Sigmoid colon (tissue), 7 donors: ENCODE measurements at places on chromosomes 1 and 21. TPM values are rescaled to one million over a fixed set of nuclear protein-coding genes. Genes with fewer than 3 reads are reported as not detected.

DNA sequence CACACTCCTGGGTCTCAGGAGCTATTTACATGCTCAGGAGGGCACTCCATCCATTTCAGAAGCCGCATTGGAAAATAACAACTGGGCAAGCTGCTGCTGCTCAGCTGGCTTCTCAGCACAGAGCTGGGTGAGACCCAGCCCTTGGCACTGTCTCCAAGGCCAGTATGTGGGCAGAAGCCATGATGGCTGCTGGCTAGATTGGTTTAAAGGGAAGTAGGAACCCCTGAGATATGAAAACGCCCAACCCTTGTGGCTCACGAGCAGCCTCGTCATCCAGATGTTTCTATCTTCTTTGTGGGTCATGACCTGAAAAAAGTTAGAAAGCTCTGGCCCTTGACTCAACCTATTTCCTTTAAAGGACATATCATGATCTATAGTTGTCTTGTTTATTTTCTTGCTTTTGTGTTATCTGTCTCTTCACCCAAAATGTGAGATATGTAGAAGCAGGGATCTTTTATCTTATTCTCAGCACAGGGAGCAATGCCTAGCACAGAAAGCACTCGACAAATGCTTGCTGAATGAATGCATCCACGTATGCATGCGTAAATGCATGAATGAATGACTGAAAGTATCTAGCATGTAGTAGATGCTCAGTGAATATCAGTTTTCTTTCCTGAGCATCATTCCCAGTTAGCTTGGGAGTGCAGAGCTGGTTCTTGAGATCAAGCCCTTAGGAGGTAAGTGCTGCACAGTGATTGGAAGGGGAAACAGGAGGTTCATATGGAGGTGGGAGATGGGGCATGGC lies 11.6 kb downstream of the MYBPH start:
- DNase-seq, result no peak
- H3K36me3 ChIP-seq, result no peaks in the 10 kb centered on the region
- no peaks in the 10 kb centered on the region for H3K4me1 ChIP-seq

GRCh38 chr1:32289256-32289655 lies 2.6 kb upstream of the HDAC1 start:
- no peaks in the 10 kb centered on the region for H3K36me3 ChIP-seq
- H3K27ac ChIP-seq, result no peak overlapping the region
- no peak overlapping the region for H3K4me3 ChIP-seq

GRCh38 chr21:34956416-34957316 lies 92.4 kb downstream of the RUNX1 start:
- no peak overlapping the region for H3K4me3 ChIP-seq
- no peaks in the 10 kb centered on the region for H3K36me3 ChIP-seq
- no peak for DNase-seq
- no peaks in the 10 kb centered on the region for H3K27me3 ChIP-seq
- no peak overlapping the region for H3K27ac ChIP-seq

DNA sequence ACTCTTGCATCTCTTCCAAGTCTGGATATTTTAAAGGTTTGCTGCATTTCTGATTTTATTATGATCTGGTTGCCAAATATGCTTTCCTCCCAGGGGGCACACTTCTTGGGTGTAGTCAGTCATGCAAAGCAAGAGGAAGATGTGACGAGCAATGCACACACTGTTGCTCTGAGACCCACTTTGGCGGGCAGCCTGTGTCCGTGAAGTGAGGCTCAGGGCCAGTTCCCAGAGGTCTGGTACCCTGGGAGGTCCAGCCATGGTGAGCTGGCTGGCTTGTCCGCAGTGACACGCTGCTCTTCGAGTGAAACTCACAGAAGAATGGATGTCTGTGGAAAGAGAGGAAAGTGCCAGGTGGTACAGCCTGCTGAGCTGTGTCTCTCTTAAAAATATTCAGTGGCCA lies 52.8 kb upstream of the EDN2 start:
- peak; percentile 29 for DNase-seq
- H3K36me3 ChIP-seq, result no peaks in the 10 kb centered on the region
- no peaks in the 10 kb centered on the region for H3K4me1 ChIP-seq
- H3K27me3 ChIP-seq, result no peaks in the 10 kb centered on the region

GRCh38 chr1:182301467-182302198 lies 90.0 kb downstream of the GLUL start:
- H3K27ac ChIP-seq, result no peak overlapping the region
- H3K36me3 ChIP-seq, result no peaks in the 10 kb centered on the region
- no peaks in the 10 kb centered on the region for H3K27me3 ChIP-seq
- peak; percentile 71 for DNase-seq
- H3K4me1 ChIP-seq, result peaks cover 12% of the 10 kb centered on the region
- no peak overlapping the region for H3K4me3 ChIP-seq

GRCh38 chr1:52601991-52602855 lies at the start of gene GPX7:
GPX7 (plus strand) TSS chr1:52602371; CDS start chr1:52602410, 39 bp downstream.
- peak within 1 kb of the TSS; percentile 65 for H3K4me3 ChIP-seq
- H3K27me3 ChIP-seq, result no peaks in the 10 kb centered on the region
- H3K36me3 ChIP-seq, result peaks cover 11% of the 10 kb centered on the region
- H3K27ac ChIP-seq, result peak within 1 kb of the TSS; percentile 80
- DNase-seq, result peak; percentile 70

DNA sequence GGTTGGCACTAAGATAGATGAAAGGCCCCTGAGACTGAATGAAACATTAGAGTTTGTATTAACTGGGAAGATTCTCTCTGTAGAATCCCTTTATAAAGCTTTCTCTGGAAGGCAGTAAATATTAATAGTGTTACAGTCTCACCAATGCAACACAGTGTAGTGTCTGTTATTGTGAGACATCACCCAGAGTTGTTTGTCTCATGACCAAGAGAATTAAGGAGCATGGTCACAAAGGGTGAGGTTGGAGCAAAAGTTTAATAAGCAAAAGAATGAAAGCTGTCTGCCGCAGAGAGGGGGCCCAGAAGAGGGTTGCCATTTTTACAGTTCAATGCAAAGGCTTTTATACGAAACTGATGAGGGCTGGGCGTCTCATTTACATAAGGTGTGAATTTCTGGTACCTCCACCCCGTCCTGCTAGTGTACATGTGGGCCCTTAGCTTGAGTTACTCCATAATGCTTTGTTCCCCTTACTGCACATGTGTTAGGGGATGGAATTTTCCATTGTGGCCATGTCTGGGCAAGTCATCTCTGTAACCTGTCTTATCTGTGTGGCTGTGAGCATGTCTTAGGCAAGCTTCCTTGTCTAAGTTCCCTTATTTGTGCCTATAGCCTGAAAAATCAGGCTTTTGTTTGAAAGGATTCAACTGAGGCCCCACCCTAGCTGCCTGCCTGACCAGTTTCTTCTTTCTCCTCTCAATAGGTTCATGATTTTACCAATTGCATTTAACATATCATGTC lies 184.1 kb downstream of the RASAL2 start:
- H3K4me3 ChIP-seq, result no peak overlapping the region
- H3K4me1 ChIP-seq, result no peaks in the 10 kb centered on the region
- no peak overlapping the region for H3K27ac ChIP-seq
- DNase-seq, result no peak
- no peaks in the 10 kb centered on the region for H3K36me3 ChIP-seq

SNX27 gene
- 59.0 TPM for total RNA-seq

UBE2U gene
- not detected for total RNA-seq

- H3K27ac ChIP-seq, result no peak overlapping the region
- no peaks in the 10 kb centered on the region for H3K27me3 ChIP-seq
- no peaks in the 10 kb centered on the region for H3K36me3 ChIP-seq
- H3K4me1 ChIP-seq, result peaks cover 21% of the 10 kb centered on the region
- no peak overlapping the region for H3K4me3 ChIP-seq
Observed at GRCh38 chr1:94790246-94790645, 29.9 kb upstream of the SLC44A3 start.

- H3K27ac ChIP-seq, result no peak overlapping the region
- DNase-seq, result no peak
- H3K27me3 ChIP-seq, result no peaks in the 10 kb centered on the region
- H3K4me3 ChIP-seq, result no peak overlapping the region
Observed at GRCh38 chr1:67170751-67171573, 4.7 kb downstream of the IL23R start.
